ENCODE measurements at places on chromosomes 4 and X.

GRCh38 chr4:7379719-7380118 lies 55.0 kb downstream of the PSAPL1 start:
- no peak for DNase-seq

DNA sequence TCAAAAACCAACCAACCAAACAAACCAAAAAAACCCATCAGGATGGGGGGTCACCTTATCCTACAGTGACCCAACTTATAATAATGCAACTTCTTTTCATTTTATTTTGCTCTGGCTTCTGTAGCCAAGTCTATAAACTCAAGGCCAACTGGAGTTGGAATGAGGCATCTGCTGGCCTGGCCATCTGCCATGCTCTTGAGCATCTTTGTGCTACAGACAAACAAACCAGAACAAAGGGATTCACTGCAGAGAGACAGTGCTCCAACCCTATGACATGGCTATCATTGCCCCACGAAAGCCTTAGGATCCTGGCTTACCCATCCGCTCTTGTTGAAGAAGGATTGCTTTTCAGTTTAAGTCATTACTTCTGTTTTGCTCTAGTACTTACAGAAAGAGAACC lies 49.2 kb upstream of the SCRG1 start:
- no peak for DNase-seq

GRCh38 chr4:139986106-139986505 lies 167.9 kb downstream of the MAML3 start:
- DNase-seq = no peak

DNA sequence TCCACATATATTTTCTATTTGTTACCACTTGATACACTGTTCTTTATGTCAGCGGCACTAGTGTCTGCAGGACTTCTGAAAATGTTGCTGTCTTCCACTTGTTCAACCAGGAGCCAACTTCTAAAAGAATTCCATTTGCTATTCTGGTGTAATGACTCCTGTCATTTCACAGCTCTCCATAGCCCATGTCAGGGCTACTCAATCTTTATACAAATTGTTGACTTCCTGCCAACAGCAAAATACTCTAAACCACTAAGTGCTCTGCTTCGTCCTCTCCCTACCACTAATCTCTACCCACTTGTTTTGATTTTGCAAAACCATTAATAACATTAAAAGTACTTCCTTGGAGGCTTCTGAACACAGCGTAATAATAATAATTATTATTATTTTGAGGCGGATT lies 7.2 kb downstream of the CTSO start:
- DNase-seq = no peak

DNA sequence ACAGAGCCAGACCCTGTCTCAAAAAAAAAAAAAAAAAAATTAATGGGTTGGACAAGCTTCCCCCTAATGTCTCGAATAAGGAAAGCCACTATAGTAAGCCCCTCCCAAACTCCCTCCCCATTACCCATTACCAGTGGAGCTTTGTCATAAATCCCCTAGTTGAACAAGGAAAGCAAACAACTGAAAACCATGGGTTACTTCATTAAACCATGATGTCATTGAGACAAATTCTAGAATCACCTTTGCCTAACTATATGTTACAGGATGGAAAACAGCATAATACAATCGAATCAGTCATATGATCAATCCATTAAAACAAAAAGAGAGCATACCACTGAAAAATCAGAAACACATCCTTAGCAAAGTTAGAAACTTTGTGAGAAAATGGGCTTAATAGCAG lies 8.2 kb downstream of the ARAP2 start:
- DNase-seq = no peak

DNA sequence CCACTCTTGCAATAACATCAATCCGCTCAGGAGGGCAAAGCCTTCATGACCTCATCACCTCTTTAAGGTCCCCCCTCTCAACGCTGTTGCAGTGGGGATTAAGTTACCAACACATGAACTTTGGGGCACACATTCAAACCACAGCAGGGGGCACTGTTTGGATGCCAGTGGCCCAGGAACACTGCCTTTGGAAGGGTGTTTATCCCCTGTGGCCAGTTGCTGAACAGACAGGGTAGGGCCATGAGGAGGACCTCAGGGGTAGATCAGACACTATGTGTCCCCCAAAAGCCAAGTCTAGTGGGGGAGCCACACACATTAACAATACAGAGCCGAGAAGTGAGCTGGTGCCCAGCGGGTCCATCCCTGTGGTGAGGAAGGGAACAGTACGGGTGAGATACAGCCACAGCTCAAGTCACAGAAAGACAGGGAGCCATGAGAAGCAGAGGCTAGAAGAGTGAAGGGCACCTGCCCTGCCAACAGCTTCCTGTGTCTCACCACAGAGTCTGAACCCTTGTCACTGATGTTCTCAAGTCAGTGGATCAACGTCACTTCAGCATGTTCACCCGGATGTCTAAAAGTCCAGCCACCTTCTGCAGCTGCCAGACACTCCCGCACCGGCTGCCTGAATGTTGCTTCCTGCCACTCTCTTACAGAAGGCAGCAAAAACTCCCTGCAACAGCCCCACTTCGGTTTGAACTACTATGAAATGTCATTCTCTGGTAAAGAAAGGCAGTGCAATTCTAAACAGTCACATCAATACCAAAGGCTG lies 19.9 kb upstream of the MXD4 start:
- no peak for DNase-seq

DNA sequence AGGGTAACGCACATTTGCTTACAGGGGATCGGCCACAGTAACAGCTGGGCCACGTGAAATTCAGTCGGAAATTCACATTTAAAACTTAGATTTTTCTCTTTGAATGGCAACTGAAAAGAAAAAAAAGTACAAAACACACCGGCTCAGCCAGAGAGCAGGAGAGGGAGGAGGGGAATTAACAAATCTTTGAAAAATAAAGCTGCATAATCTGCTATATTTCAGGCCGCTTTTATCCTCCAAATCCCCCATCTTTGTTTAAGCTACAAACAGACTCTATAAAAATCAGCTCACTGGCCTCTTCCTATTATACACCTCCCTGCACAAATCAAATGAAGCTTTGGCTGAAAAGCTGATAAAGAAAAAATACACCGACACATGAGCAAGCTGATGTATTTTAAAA lies 169.1 kb downstream of the LDB2 start:
- DNase-seq = no peak

- DNase-seq = no peak
Measured at GRCh38 chr4:139054791-139055505, 39.4 kb downstream of the NOCT start.

DNA sequence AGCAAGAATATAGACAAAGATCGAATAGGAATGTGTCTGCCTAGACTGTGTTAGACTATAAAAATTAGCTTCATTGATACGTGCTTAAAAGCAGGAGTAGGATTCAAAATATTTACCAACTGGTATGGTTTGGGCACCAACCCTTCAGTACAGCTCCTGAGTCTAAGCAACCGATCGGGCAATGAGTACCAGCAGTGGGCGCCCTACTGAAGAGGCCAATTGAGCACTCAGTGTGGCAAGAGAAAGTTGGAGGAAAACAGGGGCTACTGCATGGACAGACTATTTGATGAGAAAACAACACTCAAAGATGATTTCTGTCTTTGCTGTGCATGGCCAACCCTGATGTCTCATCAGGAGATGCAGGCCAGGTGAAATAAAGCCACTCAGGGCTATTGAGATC lies 176.0 kb upstream of the NWD2 start:
- no peak for DNase-seq

DNA sequence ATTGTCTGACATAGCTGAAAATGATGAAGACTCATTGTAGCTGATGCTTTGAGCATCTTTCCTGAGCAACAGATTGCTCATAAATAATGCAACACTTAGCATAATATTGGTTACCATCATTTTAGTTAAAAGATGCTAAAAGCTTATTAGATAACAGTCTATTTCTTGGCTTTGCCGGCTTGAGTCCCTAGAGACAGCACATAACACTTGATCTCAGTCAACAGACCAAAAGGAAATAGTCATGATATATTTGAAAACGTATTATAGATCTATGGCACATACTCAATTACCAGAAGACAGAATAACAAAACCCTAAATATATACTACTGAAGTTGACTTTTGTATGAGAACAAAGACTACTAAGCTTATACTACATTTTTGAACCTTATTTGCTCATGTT lies 846.7 kb upstream of the EPHA5 start:
- no peak for DNase-seq

GRCh38 chr4:171588051-171588545 lies 225.1 kb upstream of the GALNTL6 start:
- no peak for DNase-seq

DNA sequence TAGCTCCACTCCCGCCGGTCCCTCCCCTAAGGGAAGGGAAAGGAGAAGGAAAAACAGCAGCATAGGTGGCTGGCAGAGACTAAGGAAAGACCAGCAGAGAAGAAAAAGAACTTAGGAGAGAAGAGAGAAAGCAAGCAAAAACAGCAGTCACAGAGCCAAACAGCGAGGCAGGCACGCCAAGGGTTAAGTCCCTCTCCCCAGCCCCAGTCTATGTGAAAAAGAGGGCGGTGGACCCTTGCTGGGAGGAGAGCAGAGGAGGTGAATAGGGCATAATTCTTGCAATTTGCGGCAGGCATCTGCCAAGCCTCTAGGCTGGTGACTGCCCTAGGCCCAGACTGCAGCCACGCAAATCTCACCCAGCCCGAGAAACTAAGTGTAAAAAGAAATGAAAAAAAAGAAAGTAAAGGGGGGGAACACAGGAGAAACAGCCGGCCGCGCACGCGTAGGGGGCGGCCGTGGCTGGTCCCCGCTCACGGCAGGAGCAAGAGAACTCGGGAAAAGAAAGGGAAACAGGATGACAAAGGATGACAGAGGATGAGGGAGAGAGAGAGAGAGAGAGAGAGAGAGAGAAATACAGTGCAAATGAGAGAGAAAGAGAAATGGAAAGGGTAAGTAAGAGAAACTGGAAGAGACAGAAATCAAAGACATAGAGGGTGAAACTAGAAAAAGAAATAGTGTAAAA lies 48.6 kb downstream of the MAGEA9 start:
- no peak for DNase-seq

GRCh38 chr4:184514121-184514988 lies 40.0 kb upstream of the IRF2 start:
- DNase-seq = no peak

GRCh38 chrX:49995107-49995731 lies 72.8 kb downstream of the CLCN5 start:
- no peak for DNase-seq

- DNase-seq = no peak
Measured at GRCh38 chrX:45196701-45197100, 4.0 kb downstream of the DIPK2B start.

DNA sequence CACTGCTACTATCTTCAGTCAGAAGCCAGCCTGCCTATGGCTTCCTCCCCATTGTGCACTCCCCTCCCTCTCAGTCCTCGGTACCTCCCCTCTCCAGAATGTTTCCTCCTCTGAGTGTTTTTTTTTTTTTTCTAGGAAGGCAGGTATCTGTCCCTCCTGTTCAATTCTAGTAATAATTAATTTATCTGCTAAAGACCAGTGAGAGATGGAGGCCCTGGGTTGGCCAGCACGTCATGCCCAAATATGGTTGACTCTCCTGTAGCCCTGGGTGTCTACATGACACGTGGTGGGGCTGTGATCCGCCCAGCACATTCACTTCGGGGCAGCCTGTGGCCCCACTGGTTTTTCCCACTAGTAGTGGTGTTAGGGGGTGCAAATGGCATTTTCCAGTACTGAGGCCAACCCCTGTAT lies 1.8 kb downstream of the FLNA start:
- no peak for DNase-seq

DNA sequence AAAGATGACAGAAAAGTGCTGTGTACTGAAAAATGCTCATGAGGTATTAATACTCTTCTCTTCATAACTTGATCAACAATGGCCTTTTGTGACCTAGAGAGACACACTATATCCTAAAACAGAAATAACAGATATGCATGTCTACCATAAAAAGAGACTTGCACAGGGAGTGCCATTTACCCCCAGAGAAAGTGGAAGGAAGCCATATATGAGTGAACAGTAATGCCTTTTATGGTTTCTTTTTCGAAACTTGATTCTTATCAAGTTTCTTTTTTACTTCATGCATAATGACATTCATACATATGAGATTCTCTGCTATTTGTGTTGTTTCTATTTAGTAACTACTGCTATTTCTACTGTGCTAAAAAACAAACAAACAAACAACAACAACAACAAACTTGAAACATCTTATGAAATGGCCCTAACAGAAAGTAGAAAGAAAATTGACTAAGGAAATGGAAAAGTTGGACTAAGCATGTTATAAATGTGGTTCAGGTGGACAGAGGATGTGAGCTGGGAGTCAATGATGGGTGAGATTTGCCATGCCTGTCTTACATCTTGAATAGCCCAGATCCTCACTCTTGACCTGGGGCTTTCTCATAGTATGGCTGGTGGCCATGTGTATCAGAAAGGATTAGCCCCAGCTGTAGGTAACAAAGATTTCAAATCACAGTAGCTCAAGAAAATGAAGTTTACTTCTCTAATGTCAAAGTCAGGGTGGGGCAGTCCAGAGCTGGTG lies 43.8 kb downstream of the GEMIN8 start:
- no peak for DNase-seq

GRCh38 chrX:71945237-71945805 lies 34.7 kb downstream of the NHSL2 start:
- DNase-seq = no peak

DNA sequence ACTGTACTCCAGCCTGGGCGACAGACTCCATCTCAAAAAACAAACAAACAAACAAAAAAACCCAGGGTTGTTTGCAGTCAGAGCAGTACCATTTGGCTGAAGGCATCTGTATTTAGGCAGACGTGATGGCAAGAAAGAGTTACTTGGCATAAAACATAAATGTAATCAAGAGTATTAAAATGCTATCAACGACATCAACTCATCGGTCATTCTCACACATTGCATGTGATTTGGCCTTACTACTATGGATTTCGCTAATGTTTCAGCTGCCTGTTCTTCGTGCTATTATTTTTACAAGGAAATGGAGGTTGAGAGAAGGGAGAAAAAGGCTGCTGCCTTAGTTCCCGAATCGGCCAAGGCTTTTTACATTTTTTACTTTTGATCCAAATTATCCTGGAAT lies 15.5 kb upstream of the SMARCA5 start:
- no peak for DNase-seq

- no peak for DNase-seq
Measured at GRCh38 chrX:70592091-70592490, 147.5 kb downstream of the DLG3 start.

GRCh38 chr4:7336067-7336569 lies 98.6 kb downstream of the PSAPL1 start:
- no peak for DNase-seq

DNA sequence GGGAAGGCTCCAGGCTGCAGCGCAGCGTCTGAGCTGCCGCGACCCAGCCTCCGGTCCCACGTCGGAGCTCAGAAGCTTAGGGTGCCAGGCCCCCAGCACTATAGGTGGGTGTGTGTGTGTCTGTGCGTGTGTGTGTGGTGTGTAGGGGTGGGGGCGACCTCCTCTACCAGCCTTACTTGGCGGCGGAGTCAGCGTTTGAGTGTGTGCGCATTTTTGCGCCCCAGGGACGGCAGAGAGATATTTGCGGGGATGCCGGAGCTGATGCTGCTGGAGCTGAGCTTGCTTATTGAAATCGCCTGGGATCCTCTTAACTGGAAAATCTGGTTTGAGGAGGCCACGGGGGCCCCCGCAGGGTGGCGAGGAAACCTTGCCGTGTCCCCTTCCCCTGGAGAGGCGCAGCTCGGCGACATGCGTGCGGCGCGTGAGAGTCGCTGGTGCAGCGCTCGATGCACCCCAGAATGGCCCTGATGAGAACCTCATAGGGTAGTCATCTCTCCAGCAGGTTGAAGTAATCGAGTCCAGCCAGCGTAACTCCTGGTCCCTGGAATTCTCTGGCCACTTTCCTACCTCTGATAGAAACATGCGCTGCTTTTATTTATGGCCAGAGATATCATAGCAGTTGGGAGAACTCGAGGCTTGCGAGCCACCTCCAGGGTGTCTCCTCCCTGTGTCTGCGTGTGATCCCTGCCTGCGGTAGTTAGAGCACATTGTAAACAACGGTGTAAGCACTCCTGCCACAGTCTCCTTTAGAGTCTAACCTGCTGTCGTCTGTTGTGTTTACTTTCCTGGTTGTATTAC lies 2.7 kb downstream of the ADGRL3 start:
- no peak for DNase-seq
